ENCODE measurements at places on chromosomes 13 and 19.

GRCh38 chr19:531009-531752, 379 bp upstream of the CDC34 start:
- peak; percentile 97 for DNase-seq

- no peak for DNase-seq
Observed at GRCh38 chr13:40960716-40961115, 58.4 kb downstream of the ELF1 start.

GRCh38 chr13:43516401-43516833, 270.4 kb downstream of the ENOX1 start:
- DNase-seq: no peak

GRCh38 chr13:100751826-100752225, 77.2 kb upstream of the TMTC4 start:
- DNase-seq: no peak

GRCh38 chr13:29476046-29476445, 119.4 kb downstream of the SLC7A1 start:
- no peak for DNase-seq

GRCh38 chr13:91896547-91896946, 498.1 kb downstream of the GPC5 start:
- DNase-seq: no peak

DNA sequence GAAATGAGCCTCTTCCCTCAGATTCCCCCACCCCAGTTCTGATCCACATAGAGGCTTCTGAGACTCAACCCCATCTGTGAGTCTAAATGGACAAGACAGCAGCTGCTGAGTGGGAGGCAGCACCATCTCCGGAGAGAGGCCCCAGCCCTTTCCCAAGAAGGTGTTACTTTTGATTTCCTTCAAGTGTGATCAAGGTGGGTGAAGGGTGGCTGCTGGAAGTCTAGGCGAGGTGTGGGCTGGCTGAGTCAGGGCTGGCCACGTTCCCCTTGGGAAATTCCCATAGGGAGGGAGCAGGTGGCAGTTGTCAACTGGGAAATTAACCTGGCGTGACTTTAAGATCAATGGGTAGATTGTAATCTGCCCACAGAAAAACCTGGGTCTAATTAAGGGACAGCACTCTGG, 148.0 kb downstream of the FOXO1 start:
- no peak for DNase-seq

DNA sequence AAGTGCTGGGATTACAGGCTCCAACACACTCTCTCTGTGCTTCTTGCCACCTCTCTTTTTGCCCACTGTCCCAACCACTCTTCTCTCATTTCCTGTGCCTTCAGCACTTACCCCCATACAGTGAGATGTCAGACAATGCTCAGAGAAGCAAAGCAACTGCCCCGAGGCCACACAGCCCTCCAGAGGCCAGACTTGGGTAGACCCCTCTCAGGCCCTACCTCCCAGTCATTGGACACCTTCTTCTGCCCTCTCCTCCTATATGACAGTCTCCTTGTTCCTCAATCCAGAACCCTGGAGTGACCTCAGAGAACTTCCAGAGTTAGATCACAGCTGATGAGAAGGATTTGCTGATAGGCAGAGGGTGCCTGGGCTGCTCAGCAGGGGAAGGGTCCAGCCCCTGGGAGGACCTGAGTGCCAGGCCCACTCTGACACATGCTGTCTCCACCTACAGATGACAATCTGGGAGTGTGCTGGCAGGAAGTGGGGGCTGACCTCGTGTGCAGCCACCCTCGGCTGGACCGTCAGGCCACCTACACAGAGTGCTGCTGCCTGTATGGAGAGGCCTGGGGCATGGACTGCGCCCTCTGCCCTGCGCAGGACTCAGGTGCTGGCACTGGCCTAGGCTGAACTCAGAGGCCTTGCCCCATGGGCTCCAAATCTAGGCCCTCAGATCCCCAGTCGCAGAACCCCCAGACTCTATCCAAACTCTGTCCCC, 24.4 kb downstream of the LTBP4 start:
- DNase-seq: peak; percentile 43

- DNase-seq: peak; percentile 47
Observed at GRCh38 chr19:46350758-46351159, 3.9 kb downstream of the PPP5C start.

DNA sequence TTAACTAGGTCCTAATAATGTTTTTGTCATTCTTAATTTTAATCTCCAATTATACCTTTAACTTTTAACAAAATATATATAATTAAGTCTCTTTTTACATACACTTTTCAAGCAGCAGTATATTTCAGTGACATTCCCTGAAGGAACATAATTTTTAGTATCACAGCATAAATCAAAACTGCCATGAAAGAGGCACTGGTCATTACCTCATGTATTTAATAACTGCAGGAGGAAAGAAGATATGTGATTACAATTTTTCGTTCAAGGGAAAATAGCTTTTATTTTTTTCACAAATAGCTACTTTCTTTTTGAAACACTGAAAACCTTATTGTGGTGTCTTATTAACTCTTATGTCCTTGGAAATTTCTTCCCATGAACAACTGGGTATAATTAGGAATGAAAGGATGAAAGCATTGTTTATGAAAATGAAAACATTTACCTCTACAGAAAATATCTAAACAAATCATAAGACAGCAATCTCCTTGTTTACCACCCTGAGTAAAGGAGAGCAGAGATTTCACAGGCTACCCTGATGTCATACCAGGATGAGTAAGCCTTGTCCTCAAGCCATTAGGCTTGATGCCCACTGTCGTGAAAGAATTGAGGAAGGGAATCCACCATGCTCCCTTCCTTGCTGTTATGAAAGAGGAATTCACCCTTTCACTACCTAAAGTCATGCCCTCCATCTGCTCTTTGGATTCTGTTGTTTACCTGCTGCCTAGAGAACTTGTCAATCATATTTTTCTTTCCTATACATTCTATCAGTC, 877.2 kb upstream of the PCDH20 start:
- DNase-seq: peak; percentile 9

GRCh38 chr13:105820415-105820814, 715.0 kb downstream of the EFNB2 start:
- DNase-seq: no peak

DNA sequence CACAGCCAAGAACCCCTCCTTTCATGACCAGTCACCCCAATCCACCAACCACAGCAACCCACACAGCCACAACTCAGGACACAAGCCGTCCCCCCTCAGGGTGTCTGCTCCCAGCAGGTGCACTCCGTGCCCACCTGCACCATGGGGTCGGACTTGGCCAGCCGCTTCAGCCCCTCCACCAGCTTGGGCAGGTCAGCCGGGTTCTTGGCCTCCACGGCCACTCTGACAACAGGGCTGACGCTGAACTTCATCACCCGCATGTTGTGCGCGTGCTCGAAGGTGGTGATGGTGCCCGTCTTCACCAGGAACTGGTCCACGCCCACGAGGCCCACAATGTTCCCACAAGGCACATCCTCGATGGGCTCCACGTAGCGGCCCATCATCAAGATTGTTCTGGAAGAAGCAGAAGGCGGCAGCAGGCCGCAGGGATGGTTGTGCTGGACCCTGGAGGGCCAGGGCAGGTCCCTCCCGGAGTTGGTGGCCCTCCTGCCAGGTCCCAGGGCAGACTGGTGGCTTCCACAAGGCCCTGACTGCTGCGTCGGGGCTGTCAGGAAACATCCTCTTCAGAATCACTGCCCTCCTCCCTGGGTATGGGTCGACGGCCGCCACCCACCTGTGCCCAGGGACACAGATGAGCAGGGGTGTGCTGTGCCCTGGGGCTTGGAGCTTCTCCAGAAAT, 5.5 kb downstream of the EEF2 start:
- no peak for DNase-seq

GRCh38 chr13:58566176-58566575, 934.6 kb downstream of the PCDH17 start:
- DNase-seq: peak; percentile 1

Measured in suppressor macrophage treated with lipopolysaccharide for 4 hours (primary cell).